Left lobe of liver (tissue), 2 donors: ENCODE measurements at places on chromosomes 11 and 22. TPM values are rescaled to one million over a fixed set of nuclear protein-coding genes. Genes with fewer than 3 reads are reported as not detected.

BBOX1 gene
- 22.6 TPM for total RNA-seq

FGF4 gene
- not detected for total RNA-seq

LRRC10B gene
- not detected for total RNA-seq

LRRC32 gene
- 10.5 TPM for total RNA-seq

HEPACAM gene
- total RNA-seq = 27.2 TPM

MPZL3 gene
- 5.8 TPM for total RNA-seq

OR10A3 gene
- not detected for total RNA-seq

TRIM51 gene
- total RNA-seq = not detected

CST6 gene
- not detected for total RNA-seq

CFL1 gene
- total RNA-seq = 240 TPM

MMP13 gene
- not detected for total RNA-seq

DGCR6 gene
- total RNA-seq = 4.2 TPM

RIC3 gene
- 3.4 TPM for total RNA-seq

OR52I2 gene
- total RNA-seq = not detected

NELL1 gene
- total RNA-seq = not detected

AKIP1 gene
- 11.7 TPM for total RNA-seq

ALG9 gene
- 15.0 TPM for total RNA-seq

ZNF214 gene
- total RNA-seq = 1.8 TPM

MYOD1 gene
- not detected for total RNA-seq

CTTN gene
- 71.9 TPM for total RNA-seq

PRRG4 gene
- total RNA-seq = 12.2 TPM

TUB gene
- 1.2 TPM for total RNA-seq

SYT12 gene
- 4.8 TPM for total RNA-seq

OR2D2 gene
- not detected for total RNA-seq

PLEKHB1 gene
- total RNA-seq = 1.3 TPM

MAPK11 gene
- total RNA-seq = 8.2 TPM

OR51B5 gene
- 0.15 TPM for total RNA-seq

CHRDL2 gene
- total RNA-seq = 8.8 TPM

CABP4 gene
- 1.1 TPM for total RNA-seq
